ENCODE measurements at places on chromosomes 7 and 10.

- no peak for DNase-seq
Observed at GRCh38 chr7:138162236-138162635, 86.0 kb downstream of the AKR1D1 start.

- no peak for DNase-seq
Observed at GRCh38 chr10:88762906-88763305, 3.1 kb downstream of the LIPN start.

DNA sequence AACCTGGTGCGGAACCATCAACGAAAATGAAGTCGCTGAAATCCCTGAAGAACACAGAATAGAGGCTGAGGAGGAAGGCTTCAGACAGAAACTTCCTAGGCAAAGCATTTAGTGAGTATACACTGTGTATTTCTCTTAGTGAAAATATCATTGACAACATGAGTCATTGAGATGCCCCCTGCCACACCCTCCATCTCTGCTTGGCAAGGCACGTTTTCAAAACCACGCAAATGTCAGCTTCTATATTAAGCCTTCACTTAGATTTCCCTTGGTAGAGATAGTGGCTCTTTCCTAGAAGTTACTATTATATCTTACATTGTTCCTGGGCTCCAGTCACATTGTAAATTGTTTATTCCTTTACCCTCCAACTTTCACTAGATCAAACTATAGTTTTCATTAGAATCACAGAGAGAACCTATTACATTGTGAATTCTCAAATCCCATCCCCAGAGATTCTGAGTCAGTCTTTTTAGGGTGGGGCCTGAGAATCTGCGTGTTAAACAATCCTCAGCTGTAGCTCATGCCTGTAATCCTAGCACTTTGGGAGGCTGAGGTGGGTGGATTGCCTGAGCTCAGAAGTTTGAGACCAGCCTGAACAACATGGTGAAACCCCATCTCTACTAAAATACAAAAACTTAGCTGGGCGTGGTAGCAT, 4.6 kb upstream of the SKAP2 start:
- DNase-seq = no peak

- no peak for DNase-seq
Observed at GRCh38 chr10:91054325-91054724, 133.4 kb upstream of the ANKRD1 start.

GRCh38 chr10:23391821-23392220, 47.1 kb upstream of the OTUD1 start:
- no peak for DNase-seq

DNA sequence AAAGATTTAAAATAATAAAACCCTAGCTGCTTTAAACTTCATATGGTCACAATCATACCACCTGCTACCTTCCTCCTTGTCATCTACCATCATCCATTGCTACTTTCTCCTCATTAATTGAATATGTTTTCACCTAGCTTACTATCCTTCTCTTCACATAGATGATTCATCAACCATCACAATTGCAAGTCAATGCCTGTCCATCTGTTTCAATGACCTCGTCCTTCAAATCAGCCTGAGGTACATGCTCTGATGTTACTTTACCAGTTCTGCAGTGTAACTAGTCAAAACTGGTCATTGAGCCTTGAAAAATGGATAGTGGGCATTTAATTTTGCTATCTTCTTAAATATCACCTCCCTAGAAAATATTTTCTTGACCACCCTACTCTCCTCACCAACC, 164.7 kb downstream of the SEMA3E start:
- no peak for DNase-seq

DNA sequence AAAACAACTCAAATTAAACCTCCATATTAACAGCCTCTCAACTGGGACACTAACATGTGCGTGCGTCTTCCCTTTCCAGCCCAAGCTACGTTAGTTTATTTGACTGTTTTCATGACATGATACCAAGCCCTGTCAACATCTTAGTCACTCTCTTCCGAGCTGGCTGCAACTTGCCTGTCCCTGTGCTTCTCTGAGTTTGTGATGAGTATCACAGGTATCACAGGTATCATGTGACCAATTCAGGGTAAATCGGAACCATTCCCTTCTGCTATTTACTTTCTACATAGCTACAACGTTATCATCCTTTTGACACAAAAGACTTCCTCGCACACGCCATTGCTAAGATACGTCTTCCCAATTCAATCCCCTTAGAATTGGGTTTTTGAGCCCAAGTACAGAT, 70.2 kb downstream of the CAV1 start:
- no peak for DNase-seq

DNA sequence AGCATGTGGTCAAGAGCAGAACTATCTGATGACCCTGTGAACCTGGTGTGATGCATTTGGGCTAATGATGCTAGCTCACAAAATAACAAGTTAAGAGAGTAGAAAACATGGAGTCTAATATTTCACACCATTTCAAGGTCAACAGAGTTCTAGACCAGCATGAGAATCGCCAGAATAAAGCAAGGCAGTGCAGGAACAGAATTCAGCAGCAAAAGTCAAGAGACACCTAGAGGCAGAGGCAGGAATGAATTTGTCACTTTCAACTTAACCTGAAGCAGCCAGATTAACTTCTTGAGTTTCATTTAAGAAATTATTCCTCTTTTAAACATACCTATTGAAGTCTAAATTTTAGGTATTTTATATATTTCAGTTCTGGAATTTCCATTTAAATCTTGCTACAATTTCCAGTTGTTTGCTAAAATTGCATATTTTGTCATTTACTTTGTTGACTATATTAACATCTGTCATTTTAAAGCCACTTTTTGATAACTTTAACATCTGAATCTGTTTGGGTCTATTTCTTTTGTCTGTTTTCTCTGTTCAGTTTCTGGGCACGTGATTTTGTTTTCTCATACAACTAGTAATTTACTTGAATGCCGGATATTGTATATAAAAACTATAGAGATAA, 44.2 kb upstream of the PRSS58 start:
- no peak for DNase-seq

- DNase-seq = peak; percentile 33
Observed at GRCh38 chr7:88361357-88361756, 54.7 kb upstream of the STEAP4 start.

DNA sequence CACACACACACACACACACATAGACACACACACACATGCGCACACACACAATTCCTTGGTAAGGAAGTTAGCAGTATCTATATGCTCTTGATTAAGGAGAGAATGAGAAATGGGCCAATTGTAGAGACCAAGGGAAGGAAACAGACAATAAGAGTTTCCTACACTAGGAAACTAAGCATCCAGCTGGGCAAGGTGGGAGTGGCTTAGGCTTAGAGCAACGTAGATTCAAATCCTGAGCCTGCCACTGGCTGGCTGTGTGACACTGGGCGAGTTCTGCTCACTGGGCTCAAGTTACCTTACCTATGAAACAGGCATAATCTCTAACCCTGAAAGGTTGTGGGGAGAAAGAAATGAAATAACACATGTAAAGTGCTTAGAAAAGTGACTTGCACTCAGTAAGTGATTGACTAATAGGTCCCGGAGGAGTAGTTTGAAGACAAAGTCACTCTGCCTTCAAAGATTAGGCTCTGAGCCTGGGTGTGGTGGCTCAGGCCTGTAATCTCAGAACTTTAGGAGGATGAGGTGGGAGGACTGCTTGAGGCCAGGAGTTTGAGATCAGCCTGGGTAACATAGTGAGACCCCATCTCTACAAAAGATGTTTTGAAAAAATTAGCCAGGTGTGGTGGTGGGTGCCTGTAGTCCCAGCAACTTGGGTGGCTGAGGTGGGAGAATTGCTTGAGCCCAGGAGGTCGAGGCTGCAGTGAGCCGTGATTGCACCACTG, 701.4 kb downstream of the PARD3 start:
- no peak for DNase-seq

- no peak for DNase-seq
Observed at GRCh38 chr7:2191016-2191415, 41.7 kb downstream of the MAD1L1 start.

GRCh38 chr7:133619491-133619890, 366.6 kb downstream of the EXOC4 start:
- DNase-seq = no peak

DNA sequence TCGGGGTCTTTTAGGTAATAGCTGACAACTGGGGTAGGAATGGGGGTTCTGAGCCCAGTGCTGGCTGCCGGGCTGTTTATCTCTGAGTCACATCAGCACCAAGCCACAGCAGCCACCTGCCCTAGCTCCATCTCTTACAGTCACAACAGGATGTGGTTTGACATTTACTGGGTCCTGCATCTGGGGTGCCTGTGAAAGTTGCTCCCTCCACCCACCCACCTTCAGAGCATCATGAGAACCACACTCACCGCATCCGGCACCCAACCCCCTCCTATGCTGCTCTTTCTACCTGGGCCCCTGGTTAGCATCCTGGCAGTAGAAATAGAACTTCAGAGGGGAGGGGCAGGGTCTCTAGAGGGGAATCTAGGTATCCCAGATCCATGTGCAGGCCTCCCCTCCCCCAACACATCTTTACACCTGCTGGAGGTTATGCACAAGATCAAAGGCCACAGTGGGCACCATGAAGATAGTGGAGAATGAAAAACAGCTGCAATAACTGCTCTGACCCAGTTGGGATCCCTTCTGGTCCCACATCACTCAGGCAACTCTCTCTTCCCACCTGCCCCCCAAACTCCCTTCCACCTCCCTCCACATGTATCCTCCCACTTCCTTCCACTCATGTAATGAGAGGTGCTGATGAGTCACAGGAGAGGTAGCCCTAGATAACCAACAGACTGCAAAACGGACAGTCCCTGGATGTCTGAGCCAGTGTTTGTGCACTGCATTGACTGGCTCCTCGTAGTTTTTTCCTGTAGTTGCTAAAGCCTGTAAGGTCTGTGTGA, 38.2 kb downstream of the PRSS2 start:
- no peak for DNase-seq

DNA sequence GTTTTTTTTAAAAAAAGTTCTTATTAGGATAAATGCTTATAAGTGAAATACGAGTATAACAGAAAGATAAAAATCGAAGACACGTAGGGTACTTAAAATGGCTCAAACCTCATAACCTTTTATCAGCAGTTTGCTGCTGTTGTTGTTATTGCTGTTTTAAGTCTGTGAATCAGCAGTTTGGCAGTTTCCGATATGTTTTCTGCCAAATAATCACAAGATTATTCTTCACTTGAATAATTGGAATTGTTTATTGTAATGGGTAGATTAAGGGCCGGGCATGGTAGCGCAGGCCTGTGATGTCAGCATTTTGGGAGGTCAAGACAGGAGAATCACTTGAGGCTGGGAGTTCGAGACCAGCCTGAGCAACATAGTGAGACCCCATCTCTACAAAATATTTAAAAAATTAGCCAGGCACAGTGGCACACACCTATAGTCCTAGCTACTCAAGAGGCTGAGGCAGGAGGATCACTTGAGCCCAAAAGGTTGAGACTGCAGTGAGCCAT, 177.6 kb downstream of the VTI1A start:
- DNase-seq = no peak

- peak; percentile 13 for DNase-seq
Observed at GRCh38 chr7:106110885-106111654, 1.0 kb downstream of the SYPL1 start.

DNA sequence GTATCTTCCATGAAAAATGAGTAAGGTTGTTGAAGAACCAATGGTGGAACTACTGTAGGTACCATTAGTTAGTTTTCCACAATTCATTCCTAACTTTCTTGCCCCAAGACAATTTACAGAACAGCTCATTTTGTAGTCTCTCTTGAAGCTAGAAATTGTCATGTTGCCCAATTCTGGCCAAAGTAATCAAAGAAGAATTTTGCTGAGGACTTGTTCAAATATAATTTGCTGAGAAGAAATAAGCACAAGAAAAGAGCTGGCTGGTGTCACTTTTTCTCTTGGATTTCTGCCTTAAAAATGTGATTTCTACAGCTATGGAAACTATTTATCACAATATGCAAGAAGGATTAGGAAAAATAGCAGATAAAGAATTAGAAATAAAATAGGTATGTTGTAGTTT, 199.2 kb upstream of the SEMA3A start:
- DNase-seq = no peak

DNA sequence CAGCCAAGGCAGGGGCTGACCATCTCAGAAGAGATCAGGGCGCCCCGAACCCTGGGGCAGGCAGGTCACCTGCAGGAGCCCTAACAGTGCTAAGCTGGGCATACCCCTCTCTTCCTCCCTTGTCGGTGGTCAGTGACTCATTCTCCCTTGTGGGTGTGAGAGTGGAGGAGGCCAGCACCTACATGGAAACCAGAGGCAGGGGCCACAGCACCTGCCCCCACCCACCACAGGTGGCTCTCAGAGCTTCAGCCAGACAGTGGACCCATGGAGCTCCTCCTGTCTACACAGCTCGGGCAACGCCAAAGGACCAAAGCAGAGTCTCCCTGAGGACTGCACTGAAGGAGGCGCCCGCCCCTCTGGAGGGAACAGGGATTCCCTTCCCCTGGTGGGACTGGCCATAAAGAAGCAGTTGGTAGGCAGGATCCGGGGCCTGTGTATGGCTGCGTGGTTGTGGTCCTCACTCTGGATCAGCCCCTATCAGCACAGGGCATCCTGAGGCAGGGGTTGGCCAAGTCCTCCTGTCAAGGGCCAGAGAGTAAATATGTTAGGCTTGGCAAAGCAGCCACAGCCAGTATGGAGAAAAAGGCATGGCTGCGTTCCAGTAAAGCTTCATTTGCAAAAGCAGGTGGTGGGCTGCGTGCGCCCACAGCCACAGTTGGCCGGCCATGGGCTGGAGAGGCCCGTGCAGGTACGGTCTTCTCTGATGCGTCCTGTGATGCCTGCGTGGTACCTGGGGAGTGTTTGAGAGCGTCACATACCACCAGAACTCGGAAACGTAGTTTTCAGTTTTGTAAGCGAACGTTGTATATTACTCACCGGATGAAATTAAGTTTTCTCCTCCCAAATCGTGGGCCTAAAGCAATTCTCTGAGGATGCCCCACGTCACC, 198.2 kb downstream of the EBF3 start:
- no peak for DNase-seq

Measured in NCI-H1417 treated with DMSO at 0.1 percent for 48 hours (cell line).